ENCODE measurements at places on chromosomes 7 and 10.
A peak's percentile ranks its signal among the peaks of the same experiment; 100 is the strongest.

DNA sequence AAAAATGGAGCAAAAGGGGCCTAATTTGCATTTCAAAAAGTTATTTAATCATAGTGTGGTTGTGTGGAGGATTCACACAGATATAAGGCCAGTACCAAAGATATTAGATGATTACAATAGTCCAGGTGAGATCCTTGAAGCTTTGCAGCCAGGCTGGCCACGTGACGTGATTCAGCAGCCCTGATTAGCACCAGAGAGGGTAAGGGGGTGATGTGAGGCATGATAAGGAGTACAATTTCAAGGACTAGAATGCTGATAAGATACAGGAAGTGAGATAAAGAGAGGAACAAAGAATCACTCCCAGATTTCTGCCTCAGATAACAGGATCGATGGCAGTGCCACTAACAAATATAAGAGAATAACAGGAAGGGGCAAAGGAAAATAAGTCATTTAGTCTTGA, 108.4 kb upstream of the PALS2 start:
- DNase-seq = no peak

DNA sequence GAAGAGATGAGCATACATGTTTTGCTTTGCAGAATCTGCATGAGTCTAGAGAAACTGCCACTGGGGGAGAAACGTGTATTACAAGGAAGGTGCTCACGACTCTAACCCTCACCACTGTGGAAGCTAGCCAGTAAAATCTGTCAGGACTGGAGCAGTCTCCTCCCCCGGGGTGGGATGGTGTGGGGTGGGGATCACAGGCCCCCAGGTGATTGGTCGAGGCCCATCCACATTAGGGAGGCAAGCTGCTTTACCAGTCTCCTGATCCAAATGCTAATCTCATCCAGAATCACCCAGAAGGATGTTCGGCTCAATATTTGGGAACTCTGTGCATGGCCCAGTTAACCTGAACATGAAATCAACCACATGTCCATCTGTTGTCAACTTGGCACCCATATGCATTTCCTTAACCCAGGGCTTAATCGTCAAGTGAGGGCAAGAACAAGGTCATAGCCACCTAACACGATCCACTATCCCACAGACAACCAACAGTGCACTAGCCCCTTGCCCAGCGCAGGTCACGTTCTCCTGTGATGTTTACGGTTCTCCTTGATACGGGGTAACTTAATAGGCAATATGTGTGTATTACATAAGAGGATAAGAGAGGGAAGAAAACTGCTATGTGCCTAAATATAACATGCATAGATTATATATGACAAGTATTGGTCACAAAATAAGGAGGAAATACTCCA, 40.8 kb downstream of the DNAJB6 start:
- DNase-seq = no peak

- no peak for DNase-seq
These were observed 4.1 kb downstream of the JCAD start for GRCh38 chr10:30055226-30055662.

DNA sequence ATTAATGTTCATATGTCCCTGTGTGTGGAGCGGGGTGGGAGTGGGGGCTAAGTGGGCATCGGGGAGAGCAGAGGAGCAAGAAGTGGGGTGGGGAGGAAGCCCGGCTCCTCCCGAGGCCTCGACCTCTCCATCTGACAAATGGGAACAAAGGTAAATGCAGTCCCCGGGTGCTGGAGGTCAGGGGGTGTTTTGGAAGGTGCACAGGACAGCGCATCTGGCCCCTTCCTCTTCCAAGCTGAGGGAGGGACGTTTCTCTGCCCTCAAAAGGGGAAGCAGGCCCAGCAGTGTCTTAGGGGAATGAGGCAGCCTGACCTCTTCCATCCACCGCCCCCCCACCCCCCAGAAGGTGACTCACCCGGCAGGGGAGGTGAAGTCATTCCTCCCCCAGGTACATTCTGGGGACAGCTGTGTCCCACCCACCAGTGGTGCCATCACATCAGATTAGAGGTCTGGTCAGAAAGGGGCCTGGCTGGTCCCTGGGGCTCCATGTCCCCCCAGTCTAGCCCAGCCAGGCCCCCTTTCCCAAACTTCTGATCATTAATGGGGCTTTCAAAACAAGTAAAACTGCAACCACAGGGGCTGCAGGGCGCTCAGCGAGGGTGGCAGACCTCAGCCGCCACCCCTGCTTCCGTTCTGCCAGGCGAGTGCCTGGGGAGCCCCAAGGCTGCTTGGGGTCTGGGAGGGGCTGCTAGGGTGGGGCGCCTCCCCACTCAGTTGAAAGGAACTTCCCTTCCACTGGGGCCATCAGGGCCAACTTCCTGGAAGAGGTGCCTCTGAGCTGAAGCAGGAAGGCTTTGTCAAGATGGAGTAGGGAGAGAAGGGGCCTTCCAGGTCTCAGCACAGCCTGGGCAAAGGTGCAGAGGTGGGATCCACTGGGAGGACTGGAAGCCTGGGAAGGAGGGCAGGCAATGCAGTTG, 10.8 kb downstream of the LFNG start:
- peak; percentile 59 for DNase-seq

DNA sequence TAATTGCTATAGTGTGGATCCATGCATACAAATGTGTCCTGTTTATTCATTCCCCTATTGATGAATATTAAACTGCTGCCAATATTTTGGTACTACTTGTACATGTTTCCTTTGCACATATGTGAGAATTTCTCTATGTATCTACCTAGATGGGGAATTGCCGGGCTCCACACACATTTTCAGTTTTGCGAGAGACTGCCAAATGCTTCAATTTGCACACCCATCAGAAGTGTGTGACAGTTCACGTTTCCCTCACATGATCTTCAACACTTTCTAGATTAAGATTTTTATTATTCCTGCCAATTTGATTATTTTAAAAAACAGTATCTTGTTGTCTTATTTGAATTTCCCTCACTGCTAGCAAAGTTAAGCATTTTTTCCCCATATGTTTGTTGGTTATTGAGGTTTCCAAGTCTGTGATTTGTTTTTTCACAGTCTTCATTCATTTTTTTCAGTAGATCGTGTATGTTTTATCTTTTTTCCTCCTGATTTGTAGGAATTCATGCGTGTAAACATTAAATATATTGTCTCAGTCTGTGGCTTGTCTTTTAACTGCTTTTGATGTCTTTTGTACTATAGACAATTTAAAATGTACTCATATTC, 2.4 kb upstream of the KLF14 start:
- no peak for DNase-seq

GRCh38 chr7:74000489-74001149, 27.4 kb upstream of the ELN start:
- no peak for DNase-seq

DNA sequence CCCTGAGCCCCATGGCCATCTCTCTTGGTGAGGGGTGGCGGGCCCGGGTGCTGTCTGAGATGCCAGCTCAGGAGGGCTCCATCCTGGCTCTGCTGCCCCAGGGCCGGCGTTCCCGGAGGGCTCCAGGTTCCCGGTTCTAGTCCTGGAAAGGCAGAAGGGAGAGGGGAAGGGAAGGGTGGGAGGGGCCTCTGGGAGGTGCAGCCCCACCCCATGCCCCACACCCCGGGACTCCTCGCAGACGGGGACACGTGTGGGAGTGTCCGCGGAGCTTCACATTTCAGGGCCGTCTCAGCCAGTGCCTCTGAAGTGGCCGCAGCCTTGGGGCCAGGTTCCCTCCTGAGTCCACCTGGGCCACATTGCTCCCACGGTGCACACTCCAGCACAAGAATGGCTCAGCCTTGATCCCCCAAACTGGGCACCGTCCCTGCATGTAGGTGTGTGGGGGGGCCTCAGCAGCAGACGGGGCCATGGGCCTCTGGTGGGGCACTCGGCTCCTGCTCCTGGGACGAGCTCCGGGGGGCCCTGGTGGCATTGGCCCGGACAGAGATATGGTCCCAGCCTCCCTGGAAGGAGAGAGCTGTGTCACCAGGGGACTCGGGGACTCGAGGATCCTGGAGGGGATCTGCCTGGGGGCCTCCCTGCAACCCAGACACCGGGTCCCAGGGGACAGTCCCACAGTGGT, 5.8 kb downstream of the BHLHA15 start:
- DNase-seq = no peak

Measured in activated T-cell treated with anti-CD3 and anti-CD28 coated beads for 24 hours (primary cell).